ENCODE measurements at places on chromosomes 16 and 17. TPM values are rescaled to one million over a fixed set of nuclear protein-coding genes. Genes with fewer than 3 reads are reported as not detected.

DNA sequence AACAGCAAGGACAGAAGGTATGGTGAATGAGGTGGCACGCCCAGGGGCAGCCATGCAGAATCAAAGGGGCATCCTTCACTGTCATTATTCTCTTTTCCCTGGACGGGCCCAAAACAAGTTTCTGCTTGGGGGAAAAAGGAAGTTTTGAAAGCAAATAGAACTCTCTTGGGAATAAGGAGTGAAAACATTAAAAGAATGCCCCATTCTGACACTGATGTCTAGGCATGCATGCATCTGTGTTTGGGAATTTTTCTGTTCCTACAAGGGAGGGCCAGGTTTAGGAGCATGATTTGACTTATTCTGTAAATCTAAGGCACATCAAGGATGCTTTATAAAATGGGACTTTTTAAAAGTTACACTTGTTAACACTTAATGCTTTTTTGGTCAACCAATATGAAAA, 34.3 kb upstream of the SLC12A3 start:
- DNase-seq = no peak

- DNase-seq = no peak
Observed at GRCh38 chr17:7655541-7655840, 4.8 kb downstream of the ATP1B2 start.

GRCh38 chr17:74215342-74215727, 2.0 kb downstream of the TTYH2 start:
- DNase-seq = no peak

DNA sequence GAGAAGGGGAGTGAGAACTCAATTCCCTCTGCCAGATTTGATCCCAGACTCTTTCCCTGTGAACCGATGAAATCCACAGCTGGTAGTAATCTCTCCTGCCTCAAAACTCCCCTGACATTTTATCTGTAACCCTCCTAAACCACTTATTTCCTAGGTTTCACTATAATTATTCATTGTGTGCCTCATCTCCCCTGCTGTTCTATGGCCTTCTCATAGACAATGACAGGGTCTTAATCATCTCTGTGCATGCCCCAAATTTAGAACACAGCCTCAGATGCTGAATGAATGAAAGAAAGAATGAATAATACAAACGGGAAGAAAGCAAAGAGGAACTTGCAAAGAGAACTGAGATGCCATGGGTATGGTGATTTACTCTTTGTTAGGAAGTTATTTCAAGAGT, 451.1 kb downstream of the HS3ST3B1 start:
- no peak for DNase-seq

GRCh38 chr16:77993111-77993985, 29.0 kb upstream of the CLEC3A start:
- DNase-seq = no peak

The CHRNE gene
- 1.2 TPM for polyA plus RNA-seq

GRCh38 chr16:75997606-75998005, 271.3 kb upstream of the CPHXL start:
- no peak for DNase-seq

- DNase-seq = peak; percentile 87
Observed at GRCh38 chr17:57881143-57881542, 31.3 kb upstream of the MRPS23 start.

DNA sequence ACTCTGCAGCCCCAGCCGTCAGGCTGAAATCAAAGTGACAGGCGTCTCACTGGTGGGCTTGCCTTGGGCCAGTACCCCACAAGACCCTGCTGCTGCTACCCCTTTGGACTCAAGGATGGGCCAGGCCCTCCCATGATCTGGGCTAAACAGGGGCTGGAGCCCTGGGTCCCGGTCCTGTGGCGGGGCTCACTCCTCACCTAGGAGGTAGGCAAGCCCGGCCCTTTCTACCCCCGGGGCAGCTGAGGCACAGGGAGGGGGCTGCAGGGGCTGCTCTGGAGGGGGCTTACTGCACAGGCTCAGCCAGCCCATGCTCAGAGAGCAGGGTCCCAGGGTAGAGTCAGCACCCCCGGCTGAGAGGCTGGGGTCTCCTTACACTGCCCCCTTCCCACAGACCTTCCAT, 23.6 kb downstream of the KATNB1 start:
- no peak for DNase-seq

GRCh38 chr16:89845417-89845816, 17.1 kb downstream of the SPIRE2 start:
- no peak for DNase-seq

DNA sequence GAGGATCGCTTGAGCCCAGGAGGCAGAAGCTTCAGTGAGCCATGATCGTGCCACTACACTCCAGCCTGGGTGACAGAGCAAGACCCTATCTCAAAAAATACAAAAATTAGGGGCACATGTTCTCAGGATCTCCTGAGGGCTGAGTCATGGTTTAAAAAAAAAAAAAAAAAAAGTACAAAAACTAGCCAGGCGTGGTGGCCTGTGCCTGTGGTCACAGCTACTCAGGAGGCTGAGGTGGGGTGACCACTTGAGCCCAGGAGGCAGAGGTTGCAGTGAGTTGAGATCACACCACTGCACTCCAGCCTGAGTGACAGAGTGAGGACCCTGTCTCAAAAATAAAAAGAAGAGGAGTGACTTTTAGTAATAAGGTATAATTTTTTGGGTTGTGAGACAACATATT, 16.9 kb downstream of the BLMH start:
- no peak for DNase-seq

DNA sequence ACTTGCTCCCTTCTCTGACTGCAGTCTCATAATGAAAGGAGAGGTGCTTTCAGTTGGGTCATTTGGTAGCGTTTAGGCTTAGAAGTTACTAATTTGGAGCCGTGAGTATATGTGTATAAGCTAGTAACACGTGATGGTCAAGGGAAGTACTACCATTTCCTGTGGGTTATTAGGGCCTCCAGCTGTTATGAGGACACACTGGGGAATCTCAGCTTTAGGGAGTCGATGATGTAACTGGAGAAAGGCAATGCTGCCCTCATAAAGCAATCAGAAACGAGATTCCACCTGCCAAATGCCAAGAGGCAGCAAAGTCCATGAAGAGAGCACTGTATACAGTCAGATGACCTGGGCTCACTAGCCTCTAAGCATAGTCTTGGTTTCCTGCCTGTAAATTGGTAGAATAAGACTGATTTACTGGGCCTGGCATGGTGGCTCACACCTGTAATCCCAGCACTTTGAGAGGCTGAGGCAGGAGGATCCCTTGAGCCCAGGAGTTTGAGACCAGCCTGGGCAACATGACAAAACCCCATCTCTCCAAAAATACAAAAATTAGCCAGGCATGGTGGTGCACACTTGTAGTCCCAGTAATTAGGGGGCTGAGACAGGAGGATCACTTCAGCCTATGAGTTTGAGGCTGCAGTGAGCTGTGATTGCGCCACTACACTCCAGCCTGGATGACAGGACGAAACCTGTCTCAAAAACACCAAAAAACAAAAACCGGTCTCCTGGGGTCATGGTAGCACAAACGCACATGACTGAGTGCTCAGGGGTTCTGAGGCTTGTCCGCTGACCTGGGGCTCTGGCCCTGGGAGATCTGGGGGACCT, 53.0 kb downstream of the SF3B3 start:
- no peak for DNase-seq

GRCh38 chr16:4803401-4803844, 990 bp upstream of the ROGDI start:
- no peak for DNase-seq

DNA sequence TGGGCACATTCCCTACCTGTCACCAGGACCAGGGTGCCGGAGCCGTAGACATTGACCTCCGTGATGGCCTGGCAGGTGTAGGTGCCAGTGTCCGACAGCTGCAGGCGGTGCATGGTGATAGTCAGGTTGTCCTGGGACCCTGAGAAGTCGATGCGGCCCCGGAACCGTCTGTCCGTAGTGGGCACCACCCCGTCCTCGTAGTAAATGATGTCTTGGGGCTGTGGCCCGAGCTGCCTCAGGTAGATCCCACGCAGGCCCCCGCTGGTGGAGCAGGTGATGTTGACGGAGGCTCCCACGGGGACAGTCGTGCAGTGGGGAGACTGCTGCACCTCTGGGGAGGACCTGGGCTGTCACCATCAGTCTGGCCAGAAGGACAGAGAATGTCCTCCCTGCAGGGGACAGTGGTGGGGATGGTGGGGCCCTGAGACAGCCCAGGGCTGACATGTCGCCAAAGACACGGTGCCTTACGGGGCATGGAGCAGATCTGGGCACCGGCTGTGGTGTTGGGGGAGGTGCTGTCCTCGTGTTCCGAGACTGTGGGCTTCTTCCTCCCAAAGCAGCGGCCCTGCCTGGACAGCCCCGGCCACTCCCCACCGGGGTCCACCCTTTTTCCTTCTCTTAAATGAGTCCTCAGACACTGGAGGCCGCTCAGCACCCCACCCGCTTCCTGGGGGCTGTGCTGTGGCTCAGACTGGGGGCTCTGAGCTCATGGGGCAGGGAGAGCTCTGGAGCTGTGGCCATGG, 586 bp downstream of the CD7 start:
- no peak for DNase-seq

- DNase-seq = no peak
Observed at GRCh38 chr16:79844603-79845002, 244.1 kb upstream of the MAF start.

The TBC1D3 gene
- not detected for polyA plus RNA-seq

GRCh38 chr16:75250089-75250808, 1.2 kb downstream of the BCAR1 start:
- DNase-seq = peak; percentile 87

DNA sequence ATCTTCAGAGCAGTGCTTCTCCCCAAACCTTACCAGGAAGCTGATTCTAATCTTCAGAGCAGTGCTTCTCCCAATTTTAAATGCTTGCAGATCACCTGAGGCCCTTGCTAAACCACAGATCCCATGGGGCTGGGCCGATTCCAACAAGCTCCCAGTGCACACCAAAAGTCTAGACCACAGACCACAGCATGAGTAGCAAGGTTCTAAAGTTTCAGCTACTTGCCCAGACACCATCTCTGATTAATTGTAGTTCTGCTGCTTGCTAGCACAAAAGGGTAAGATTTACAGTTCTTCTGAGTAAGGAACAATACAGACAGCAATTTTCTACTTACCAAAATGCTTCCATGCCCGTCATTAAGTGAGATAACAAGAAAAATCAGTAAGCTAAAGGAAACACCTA, 12.2 kb downstream of the CLEC3A start:
- no peak for DNase-seq

GRCh38 chr16:87345726-87346424, 28.7 kb upstream of the C16orf95 start:
- DNase-seq = no peak

The RNF222 gene
- 1.5 TPM for polyA plus RNA-seq

DNA sequence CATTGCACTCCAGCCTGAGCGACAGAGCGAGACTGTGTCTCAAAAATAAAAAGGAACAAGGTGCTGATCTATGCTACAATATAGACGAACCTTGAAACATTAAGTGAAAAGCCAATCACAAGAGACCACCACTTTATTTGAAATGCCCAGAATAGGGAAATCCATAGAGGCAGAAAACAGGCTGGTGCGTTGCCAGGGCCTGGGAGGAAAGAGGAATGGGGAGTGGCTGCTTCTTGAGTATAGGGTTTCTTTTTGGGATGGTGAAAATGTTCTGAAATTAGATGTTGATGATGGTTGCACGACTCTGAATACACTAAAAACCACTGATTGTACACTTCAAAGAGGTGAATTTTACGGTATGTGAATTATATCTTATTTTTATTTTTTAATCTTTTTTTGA, 20.3 kb upstream of the GLIS2 start:
- no peak for DNase-seq

GRCh38 chr17:21163101-21163500, 36.3 kb downstream of the DHRS7B start:
- DNase-seq = no peak

DNA sequence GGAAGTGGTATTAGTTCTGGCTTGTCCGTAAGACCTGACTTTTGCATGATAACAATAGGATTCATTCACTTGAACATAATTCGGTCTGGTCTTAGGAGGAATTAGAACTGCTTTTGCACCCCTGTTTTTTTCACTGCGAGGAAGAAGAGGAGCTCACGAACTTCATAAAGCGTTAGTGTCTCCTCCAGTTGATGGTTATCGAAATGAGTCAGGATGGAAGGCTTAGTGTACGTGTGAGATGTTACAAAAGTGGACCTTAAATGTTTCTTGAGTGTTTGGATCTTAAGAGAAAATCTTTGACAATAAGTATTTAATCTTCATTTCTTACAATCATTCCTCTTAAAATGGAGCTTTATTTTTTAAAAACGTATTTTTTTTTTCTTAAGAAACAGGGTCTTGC, 52.8 kb downstream of the USP10 start:
- no peak for DNase-seq

DNA sequence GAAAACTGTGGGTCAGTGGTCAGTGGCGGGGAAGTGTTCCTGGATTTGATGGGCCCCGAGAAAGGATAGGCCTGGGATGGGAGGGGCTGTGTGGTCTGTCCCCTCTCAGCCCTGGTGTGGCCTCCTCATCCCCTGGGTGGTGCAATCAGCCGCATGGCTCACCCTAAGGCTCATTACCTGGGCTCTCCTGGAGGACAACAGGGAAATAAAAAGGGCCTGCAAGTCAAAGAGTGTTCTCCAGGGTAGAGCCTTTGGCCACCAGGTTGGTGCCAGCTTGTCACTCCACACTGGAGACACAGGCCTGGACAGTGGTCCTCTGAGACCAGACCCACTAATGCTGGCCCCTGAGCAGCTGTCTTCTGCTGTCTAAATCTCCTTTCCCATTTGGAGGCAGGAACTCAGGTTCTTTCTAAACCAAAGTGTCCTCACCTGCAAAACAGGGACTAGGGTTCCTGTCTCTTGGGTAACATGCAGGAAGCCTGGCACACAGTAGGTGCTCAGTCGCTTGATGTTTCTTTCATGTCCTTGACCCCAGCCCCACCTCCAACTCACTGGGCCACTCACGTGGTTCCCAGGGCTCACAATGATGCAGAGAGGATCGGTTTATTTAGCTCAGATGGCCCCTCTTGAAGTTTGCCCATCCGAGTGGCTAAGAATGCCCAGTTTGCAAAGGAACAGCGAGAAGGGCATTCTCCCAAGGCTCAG, 2.4 kb downstream of the NDRG4 start:
- no peak for DNase-seq

DNA sequence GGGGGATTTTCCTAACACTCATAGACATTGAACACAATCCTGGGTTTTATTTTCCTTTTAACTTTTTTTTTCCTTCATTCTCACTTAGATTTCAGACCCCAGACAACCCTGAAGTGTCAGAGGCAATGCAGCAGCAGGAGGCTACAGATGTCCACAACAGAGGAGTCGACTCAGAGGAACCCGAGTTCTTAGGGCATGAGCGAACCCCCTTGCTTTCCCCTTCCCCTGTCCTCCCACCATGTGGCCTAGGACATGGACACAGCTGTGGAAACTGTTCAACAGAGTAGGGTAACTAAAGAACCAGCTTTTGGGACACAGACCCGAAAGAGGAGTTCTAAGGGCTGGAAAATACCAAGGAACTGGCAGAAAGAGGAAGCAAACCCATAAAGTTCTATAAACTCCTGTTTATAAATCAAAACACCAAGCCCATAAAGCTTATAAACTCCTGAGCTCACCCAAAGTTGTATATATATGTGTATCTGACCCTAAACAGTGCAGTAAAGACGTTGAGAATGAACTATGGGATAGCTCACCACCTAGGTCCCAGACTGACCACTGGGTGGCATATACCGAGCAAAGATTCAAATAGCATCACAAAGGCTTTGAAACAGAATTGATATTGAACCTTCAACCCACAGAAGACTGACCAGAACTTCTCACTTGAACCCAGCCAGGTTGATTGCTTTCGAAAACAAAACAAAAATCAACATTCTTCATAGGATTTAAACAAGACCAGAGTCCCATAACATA, 33.9 kb downstream of the CMTM4 start:
- no peak for DNase-seq

Measured in stomach (tissue), 19 donors.